Osteoblast (primary cell): ENCODE measurements at places on chromosomes 6 and 20.
A peak's percentile ranks its signal among the peaks of the same experiment; 100 is the strongest.

- DNase-seq, result peak; percentile 52
These were observed 5.5 kb downstream of the PPP1R3G start for GRCh38 chr6:5090603-5091002.

DNA sequence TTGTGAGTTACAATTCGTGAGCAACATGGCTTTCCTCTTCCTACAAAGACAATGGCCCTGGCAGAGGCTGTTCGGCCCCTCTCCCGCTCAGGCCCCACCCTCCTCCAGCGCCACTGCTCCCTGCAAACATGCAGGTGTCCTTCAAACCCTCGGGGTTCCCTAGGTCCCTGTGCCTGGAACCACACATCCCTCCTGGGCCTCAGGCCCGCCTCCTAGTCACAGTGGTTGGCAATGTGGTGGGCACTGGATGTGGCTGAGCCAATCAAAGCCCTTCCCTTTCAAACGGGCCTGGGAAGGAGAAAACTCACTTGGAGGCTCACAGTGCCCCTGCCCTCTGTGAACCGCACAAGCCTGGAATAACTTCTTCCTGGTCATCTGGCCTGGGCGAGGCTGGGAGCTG lies 147.2 kb downstream of the TFAP2C start:
- no peak for DNase-seq

DNA sequence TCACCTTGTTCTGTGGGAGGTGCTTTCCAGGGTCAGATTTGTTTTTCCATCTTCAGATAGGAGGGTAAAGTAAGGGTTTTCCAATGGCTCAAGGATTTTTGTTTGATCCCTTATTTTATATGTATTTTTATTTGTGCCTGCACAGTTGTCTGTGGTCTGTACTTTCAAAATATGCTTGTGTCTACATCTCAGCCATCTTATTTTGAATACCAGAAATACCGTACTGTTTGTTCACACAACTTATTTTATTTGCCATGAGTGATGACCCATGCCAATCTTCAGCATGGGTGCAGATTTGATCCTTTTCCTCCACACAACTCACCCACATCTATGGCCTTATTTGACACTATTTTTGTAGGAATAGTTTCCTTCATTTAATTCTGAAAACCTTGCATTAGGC lies 72.2 kb upstream of the PTCHD4 start:
- DNase-seq, result no peak

GRCh38 chr20:36819659-36820058 lies 46.1 kb upstream of the DSN1 start:
- DNase-seq, result no peak

DNA sequence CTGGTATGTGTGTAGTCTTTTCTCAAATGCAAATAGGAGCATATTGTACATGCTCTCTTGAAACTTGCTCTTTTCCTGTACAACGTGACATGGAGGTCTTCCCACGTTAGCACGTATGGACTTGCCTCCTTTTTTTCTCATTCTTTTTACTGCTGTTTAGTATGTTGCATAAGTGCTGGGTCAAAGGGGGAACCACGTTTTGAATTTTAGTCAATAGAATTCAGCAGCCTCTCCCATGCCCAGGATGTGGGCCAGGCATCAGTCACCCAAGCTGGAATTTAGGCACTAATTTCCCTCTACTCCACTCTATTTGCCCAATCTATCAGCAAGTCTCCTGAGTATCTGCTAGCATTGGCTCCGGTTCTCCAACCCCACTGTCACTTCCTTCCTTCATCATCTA lies 41.5 kb upstream of the RNF24 start:
- DNase-seq, result no peak

GRCh38 chr6:35719830-35720733 lies 16.8 kb upstream of the ARMC12 start:
- DNase-seq, result peak; percentile 77

DNA sequence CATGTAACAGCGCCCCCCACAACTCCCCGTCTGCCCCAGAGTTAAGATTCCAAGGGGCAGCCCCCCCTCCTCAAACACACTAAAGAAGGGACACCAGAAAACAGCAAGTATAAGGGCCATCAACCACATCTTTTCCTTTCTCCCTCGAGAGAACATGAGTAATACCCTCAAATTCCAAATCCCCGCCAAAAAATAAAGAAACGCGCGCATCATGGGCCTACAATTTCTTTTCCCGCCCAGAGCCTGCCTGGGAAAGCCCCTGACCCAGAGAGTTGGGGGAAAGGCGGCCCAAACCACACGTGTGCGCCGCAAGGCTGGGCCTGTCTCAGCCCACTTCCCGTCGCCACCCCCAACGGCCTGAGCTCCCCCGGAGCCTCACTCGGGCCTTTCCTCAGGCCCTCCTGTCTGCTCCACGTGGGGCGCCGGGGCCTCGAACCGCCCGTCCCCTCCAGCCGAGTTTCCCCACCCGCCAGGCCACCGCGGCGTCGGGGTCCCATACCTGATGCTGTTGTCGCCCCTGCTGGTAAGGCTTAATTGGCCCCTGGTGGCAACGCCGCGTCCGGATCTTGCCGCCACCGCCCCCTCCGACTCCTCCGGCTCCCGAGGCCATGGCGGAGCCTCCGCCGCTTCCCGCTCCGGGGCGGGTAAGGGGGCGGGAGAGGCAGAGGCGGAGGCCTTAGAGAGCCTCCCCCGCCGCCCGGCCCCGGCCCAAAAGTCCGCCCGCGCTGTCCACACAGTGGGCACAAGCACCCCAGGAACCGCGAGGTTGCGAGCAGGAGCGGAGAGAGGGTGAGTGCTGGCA lies 746 bp downstream of the NUP153 start:
- peak; percentile 77 for DNase-seq

DNA sequence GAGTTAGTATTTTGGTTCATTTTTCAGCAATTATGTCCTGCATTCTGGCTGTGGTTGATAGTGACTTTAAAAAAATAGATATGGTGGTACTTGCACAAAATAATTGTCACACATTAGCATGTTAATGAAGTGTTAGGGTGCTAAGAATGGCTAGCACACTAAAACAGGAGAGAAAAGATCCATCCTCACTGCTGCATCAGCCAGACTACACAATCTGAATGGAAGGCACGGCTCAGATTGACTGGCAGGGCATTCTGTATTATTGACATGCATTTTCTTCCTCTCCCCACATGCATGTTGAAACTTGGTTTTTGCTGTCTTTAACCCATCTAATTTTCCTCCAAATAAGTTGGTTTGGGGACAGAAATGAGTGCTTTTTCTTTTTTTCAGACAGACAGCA lies 306.3 kb downstream of the PRL start:
- DNase-seq, result no peak

DNA sequence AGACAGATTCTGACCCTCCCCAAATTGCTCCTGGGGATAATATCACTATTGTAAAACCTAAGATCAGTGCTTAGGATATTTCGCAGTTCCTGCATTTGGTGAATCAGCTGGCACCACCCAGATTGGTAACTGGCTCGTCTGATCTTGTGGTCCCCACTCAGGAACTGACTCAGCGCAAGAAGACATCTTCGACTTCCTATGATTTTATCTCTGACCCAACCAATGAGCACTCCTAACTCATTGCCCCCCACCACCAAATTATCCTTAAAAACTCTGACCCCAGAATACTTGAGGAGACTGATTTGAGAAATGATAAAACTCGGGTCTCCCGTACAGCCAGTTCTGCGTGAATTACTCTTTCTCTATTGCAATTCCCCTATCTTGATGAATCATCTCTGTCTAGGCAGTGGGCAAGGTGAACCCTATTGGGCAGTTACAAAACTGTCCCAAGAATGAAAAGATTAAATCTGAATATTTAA lies 55.7 kb upstream of the PRND start:
- DNase-seq, result peak; percentile 80

- no peak for DNase-seq
These were observed 97.8 kb downstream of the PACRG start for GRCh38 chr6:162825597-162825996.

- DNase-seq, result no peak
These were observed 105.7 kb upstream of the FAM184A start for GRCh38 chr6:119184008-119184648.

DNA sequence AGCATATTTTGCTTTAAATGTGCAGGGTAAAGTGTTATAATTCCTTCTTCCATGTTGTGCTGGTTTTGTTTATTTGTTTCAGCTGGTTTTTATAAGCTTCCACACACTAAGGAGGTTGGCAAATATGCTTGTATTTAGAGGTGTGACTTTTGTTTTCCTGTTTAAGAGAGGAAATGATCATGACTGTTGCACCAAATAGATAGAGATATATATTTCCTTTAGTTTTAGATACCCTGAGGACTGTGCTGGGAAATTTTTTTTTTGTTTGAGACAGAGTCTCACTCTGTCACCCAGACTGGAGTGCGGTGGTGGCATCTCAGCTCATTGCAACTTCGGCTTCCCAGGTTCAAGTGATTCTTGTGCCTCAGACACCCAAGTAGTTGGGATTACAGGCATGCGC lies 5.8 kb downstream of the TBPL1 start:
- no peak for DNase-seq

- DNase-seq, result no peak
These were observed 150.8 kb downstream of the ASCC3 start for GRCh38 chr6:100730001-100730980.

DNA sequence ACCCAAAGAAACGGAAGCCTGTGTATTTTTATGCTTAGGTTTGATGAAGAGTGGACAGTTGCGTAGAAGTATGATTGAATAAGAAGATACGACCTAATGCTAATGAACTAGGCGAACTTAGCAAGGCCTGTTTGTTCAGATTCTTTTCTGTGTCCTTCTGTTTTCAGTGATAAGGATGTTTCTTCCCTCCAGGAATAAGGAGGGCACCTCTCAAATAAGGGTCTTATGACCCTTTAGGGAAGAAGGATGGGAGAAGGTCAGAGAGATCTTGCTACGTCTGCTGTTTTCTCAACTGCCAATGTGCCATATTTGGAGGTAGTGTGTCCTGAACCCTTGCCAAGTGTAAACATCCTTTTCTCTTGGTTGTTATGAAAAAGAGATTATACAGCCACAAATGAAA lies 524.8 kb downstream of the UTRN start:
- DNase-seq, result no peak

DNA sequence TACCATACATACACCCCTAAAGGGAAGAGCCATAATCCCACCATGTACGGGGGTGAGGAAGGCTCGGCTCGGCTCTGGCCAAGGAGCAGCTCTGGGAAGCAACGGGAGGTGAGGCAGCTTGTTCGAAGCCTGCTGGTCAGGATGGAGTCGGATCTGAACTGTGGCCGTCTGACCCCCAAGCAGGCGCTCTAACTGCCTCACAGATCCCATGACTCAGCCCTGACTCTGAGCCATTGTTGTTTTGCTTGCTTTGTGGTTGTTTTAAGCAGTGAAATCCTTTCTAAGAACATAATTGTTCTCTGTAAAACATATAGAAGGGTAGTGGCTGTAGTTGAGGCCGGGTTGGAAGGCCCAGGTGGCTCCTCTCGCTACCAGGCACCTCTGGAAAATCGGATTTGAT lies 10.9 kb downstream of the C6orf132 start:
- peak; percentile 98 for DNase-seq

- no peak for DNase-seq
These were observed 12.0 kb upstream of the DDX43 start for GRCh38 chr6:73382462-73383113.

- no peak for DNase-seq
These were observed 159.6 kb upstream of the MYLIP start for GRCh38 chr6:15969236-15969778.
